ENCODE measurements at places on chromosomes 5 and 9.
A peak's percentile ranks its signal among the peaks of the same experiment; 100 is the strongest.

DNA sequence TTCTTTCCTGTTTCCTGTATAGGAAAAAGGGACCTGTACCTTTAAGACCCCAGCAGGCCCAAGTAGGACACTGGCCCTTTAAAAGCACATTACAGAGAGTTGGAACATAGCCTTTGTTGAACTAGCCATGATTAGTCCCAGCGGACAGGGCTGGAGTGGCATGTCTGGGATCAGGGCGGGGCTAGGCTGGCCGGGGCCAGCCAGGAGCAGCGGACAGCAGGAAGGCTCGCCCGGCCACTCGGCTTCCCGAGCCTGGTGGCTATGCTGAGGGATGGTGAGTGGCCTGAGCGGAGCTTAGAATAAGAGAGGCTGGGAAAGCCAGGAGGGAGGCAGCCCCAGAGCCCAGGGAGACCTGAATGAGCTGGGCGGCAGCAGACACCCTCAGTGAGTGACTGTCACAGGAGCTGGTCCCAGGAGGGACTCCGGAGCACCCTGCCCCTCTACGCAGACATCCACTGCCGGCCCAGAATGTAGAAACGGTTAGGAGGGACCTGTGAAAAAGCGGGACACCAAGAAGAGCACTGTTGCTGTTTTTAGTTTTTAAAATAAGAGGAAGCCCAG is 92.1 kb downstream of the DAB2IP start:
- no peak for DNase-seq

DNA sequence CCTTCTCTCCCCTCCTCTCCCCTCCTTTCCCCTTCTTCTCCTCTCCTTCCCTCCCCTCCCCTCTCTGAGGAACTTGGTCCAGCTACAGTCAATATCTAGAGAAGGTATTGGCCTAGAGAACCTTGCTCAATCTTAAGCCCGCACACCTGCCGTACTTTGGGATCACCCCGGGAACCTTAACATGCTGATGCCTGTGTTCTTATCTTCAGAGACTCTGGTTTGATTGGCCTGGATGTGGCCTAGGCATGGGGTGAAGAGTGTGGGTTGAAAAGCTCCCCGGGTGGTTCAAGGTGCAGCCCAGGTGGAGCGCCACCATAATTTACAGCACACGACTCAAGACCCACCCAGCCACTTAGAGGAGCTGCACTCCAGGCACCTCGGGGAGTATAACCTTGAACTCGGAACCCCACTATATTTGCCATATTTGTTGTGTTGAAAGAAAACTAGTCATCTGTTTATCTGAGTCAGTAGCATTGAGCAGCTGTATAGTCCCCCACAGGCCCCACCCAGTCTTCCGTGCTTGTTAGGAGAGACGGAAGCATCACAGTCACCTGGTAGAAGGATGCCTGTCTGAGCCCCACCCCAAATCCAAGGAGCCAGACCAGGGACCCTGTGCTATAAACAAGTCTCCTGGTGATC is 14.4 kb upstream of the PHF19 start:
- no peak for DNase-seq

DNA sequence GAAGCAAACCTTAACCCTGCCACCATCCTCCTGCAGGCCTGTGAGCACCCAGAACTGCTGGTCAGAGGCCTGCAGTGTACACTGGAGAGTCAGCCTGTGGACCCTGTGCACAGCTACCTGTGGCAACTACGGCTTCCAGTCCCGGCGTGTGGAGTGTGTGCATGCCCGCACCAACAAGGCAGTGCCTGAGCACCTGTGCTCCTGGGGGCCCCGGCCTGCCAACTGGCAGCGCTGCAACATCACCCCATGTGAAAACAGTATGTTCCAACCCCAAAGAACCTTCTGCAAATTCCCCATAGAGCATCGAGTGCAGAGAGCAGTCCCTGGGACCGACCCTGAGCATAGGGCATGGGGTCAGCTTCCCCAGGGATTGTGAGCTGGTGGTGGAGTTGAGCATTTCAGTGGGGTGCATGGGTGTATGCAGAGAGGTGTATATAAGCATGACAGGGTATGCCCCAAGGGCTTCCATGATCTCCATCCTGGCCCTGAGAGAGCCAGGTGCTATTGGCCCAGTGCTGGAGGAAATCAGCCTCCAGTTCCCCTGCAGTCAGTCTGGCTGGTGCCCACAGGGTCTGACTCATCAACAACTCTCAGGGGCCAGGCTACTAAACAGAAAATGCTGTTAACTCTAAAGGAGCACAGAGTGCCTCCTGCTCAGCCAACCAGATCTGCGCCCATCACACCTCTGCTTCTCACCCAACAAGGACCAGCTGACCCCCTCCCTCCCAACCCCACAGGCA is 126.2 kb downstream of the SAXO1 start:
- DNase-seq = no peak

DNA sequence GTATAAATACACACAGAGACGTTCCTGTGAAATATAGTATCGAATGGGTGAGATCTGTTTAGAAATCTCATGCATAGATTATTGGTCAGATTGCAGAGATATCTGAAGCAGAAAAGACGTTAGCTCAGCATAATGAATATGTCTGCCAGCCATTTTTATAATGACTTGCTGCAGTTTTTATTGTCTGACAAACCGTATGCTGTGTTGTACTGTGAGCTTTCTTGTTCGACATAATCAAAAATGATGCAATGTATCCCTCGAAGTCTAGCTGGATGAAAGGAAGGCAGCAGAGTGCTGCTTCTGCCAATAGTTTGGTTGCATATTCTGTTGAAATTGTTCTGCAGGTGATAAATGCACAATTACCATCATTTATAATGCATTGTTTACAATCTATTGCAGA is 514.9 kb upstream of the ARRDC3 start:
- no peak for DNase-seq

DNA sequence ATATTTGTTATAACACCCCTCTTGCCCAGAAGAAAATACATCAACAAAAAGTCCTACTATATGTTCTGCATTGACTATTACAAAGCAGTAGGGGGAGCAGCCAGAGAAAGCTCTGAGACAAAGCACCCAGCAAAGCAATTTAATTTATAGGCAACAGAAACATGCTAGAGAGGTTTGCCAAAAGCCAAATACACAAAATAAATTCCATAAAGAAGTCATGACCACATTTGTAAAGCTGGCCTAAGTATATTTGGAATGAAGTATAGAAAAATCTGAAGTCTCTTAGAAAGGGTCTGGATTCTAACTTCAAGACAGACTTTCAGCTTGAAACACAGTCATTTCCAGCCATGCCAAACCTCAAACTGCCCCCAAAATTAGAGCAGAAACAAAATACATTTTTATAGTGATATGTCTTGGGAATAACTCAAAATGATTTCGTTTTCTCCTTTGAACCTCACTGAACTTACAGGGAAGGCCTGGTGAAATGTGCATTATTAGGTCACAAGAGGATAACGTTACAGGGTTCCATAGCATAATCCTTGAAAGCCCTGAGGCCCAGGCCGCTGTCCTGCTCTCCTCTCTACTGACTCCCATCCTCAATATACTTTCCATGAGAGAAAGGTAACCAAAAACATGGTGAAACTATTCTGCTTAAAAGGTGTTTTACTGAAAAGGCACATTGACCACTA is 451.8 kb downstream of the RAB3C start:
- no peak for DNase-seq

GRCh38 chr5:172175263-172175719 is 12.7 kb downstream of the STK10 start:
- DNase-seq = peak; percentile 88

GRCh38 chr9:2693056-2693455 is 24.3 kb upstream of the KCNV2 start:
- DNase-seq = no peak

- no peak for DNase-seq
These were observed 256.4 kb upstream of the TARS1 start for GRCh38 chr5:33184367-33184766.

DNA sequence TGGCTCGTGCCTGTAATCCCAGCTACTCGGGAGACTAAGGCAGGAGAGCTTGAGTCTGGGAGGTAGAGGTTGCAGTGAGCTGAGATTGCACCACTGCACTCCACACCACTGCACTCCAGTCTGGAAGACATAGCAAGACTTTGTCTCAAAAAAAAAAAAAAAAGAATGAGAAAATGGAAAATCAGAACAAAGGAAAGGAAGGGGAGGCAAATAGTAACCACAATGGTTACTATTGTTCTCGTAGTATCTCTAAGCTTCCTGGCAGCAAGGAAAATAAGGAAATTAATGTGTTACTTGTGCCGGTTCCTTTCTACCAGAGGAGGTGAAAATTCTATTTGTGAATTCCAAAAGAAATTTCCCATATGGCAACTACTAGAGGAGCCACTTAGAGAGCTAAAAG is 48.5 kb upstream of the BNC2 start:
- DNase-seq = no peak

DNA sequence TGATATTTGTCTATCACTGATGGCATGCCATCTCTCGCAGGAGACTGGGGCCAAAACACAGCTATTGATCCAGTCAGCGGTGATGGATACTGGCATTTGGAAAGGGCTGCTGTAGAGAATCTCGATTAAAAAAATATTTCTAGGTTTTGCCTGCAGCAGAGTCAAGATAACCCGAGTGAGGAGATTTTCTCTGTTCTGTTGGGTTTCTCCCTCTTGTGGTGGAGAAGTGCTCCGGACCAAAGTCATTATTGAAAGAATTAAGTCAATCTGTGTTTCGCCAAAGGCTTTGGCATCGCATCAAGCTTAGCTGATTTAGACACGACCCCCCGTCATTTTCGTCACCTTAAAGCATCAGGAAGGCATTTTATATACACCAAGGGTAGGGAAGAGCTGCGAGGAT is 97.1 kb upstream of the IRX2 start:
- no peak for DNase-seq

GRCh38 chr5:17196697-17197096 is 20.7 kb upstream of the BASP1 start:
- no peak for DNase-seq

GRCh38 chr5:18329328-18329727 is 695.1 kb downstream of the TAF11L14 start:
- no peak for DNase-seq

DNA sequence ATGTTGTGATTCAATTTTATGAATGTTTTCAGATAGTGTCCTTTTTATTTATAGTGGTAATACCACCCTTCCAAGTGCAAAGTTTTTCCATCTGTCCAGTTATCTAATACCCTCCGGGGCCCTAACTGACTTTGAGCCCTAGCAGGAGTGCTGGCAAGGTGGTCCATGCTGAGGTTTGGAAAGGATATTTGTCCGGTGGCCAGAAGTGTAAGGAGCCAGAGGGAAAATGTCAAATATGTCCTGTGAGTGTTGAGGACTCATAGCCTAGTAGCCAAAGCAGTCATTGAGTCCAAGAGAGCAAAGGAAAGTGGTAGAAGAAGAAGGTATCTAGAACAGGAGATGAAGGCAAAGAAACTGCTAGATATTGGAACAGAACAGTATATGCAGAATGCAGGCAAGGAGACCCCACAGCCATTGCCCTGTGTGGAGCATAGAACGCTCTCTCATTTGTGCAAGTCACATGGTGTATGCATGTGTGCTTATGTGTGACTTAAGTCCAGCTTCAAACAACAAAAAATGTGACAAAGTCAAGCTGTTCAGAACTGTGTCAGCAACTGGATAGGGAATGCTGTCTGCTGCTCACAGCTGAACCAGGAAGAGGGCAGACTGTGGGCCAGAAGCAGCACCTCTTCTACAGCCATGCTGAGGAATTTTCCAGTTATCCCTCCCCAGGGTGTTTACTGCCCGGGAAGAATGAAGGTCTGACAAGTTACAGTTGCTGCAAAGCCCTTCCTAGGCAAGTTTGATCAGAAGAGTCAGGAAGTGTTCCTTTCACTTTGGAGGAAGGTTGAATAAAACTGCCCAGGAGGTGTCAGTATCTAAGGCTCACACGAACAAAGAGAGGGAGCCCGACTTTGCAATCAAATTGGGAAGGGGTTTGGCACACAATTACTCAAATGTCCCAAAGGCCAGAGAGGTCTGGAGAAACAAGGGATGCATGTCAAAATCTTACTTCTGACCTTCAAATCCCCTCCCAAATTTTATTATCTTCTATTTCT is 463.3 kb upstream of the DMAC1 start:
- DNase-seq = no peak

DNA sequence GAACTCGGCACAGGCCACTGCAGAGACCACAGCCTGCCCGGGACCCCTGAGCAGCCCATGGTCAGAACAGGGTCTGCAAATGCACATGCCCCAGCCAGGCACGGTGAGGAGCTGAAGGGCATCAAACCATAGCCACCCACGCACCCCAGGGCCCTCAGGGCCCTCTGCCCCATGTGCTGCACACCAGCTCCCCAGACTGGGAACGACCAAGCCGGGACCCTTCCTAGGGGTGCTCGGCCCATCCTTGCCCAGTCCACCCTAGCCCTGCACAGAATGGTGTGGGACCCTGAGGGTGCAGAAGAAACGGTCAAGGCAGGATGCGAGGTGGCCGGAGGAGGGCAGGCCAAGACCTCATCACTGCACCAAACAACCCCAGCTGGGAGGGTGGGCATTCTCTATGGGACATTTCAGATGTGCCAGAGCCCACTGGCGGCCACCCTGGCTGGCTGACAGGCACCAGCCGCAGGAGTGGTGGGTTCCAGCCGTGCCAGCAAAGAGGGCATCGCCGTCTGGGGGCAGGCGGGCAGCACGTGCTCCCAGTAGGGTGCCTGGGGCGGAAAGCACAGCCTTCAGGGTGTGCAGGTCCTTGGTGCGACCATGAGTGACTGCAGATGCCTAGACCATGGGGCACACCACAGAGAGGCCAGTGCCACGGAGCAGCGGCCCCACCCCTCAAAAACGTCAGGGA is 16.4 kb downstream of the SLC12A7 start:
- no peak for DNase-seq

GRCh38 chr5:169958278-169958677 is 22.0 kb downstream of the INSYN2B start:
- no peak for DNase-seq

- no peak for DNase-seq
These were observed 6.2 kb downstream of the NR5A1 start for GRCh38 chr9:124500796-124501611.

GRCh38 chr9:133543772-133544467 is 9.4 kb downstream of the ADAMTSL2 start:
- DNase-seq = no peak

DNA sequence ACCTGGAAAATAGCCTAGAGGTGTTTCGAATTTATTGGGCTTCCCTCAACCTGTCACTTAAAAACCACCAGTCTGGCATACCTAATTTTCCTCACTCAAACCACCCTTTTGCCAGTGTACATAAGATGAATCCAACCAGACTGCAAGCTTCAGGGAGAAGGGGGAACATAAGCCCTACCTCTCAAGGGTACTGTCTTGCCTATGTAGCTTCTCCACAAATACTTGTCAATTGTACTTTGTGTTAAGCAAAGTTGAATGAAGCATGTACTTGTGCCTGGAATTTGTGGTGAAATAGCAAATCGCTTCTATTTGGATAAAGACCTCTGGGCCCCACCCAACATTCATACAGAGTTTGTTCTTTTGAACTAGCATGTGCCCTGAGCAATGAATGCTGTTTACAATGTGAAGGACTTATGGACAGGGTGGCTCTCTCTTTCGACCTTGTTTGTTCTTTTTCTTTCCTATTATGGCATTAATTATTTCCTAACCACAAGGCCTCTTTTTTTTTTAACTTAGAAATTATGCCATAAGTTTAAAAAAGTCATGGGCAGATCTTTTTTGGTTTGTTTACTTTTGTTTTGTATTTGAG is 580.2 kb downstream of the EBF1 start:
- no peak for DNase-seq
